ENCODE measurements at places on chromosomes 7 and 10.

GRCh38 chr10:58517081-58517480, 4.4 kb downstream of the BICC1 start:
- DNase-seq, result no peak

DNA sequence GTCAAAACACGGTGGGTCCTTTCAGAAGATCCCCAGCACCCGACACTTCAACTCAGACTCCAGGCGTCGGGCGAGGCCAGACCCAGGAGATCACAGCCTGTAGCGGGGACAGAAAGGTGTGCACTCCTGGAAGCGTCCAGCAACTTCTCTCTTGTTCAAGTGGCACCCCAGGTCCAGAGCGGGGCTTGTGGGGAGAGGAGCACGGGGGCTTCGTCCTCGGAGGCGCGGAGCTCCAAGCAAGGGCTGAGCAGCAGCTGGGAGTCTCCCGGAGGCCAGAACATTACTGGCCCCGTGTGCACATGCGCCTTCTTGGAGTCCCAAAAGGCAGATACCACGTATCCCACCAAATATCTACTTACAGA, 54.9 kb downstream of the ZRANB1 start:
- no peak for DNase-seq

DNA sequence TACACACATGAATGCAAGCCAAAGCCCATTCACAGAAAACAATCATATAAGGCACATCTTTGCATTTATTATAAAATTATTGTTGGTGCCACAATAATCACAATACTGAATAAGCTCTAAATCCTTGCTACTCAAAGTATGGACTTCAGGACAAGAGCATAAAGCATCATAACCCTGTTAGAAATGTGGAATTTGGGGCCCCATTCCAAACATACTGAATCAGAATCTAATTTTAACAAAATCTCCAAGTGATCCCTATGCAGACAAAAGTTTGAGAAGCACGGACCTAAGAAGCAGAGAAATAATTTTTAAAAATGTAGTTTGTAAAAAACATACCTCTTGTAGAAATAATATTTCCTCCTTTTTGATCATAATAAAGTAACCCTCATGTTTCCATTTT, 199.2 kb downstream of the IMMP2L start:
- DNase-seq, result no peak

DNA sequence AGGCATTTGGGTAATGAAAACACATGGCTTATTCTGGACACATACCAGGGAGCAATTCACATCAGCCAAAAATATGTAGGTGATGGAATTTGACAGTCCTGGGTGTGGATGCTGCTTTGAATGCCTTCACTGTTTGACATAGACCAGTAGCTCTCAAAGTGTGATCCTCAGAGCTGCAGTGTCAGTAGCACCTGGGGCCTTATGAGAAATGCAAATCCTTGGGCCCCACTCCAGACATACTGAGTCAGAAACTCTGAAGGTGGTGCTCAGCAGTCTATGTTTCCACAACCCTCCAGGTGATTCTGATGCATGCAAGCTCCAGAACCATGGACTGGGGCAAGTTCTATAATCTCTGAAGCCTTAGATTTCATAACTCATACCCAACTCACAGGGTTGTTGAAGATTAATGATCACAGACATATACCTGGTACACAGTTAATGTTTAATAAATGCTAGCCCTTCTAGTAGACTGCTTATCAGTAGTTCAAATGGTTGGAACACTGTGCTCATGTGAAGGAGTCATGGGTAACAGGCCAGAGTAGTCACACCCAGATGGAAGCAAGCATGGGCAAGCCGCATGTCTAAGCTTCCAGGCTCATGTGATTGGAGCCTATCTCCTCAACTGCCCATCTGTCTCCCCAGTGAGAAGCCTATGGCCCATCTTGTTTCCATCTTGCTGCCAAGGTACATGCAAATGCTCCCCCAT, 715.7 kb downstream of the GRID1 start:
- no peak for DNase-seq

DNA sequence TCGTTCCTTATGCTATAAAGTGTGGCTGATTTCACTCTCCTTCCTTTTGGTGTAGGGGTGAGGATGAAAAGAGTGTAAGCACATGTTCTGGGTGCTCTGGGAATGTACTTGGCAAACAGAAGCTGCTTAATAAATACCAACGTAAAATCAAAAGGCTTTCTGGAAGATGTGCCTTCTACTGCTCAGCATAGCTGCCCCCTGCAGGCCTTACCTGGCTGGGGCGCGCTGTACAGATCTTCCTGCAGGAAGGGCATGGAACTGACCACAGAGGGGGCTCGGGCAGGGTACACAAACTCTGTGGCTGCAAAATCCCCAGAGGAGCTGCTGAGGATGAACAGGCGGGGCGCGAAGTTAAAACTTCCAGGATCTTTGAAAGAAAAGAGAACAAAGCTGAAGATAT, 169.4 kb downstream of the SVIL start:
- no peak for DNase-seq

DNA sequence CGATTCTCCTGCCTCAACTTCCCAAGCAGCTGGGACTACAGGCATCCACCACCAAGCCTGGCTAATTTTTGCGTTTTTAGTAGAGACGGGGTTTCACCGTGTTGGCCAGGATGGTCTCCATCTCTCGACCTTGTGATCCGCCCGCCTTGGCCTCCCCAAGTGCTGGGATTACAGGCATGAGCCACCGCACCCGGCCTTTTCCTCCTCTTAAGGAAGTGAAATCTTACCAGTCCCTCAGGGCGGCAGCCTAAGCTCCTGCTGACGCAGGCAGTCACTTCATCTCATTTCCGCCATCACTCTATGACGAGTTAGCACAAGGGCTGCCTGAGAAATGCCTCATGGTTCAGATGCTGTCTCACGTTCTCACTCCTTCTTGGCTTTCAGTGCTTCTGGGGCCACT, 246.0 kb upstream of the SHH start:
- no peak for DNase-seq

DNA sequence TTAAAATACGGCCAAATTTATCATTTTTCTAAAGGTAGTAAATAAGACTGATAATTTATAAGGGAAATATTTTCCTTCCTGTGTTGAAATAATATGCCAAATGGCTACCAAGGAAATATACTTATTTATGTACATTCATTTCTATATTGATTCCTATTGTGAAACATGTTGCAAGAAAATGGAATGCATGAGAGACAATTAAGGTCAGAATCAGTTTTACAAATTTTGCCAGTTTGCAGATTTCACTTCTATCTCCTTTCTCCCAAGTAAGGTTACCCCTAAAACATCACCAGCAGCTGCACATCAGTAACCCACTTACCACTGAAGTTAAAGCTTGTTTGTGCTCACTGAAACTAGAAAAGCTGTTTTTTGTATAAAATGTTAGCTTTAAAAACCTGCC, 19.2 kb upstream of the REEP3 start:
- DNase-seq, result no peak

GRCh38 chr7:101173752-101174244, 6.3 kb downstream of the NAT16 start:
- peak; percentile 83 for DNase-seq

GRCh38 chr7:100655908-100656674, at the start of gene ACTL6B:
Gene ACTL6B (minus strand): TSS chr7:100656448. CDS start chr7:100656354, 94 bp downstream.
- peak; percentile 78 for DNase-seq

GRCh38 chr10:12890958-12891357, 110.6 kb downstream of the CCDC3 start:
- no peak for DNase-seq

- DNase-seq, result no peak
Observed at GRCh38 chr7:143376396-143376795, 4.7 kb upstream of the ZYX start.

DNA sequence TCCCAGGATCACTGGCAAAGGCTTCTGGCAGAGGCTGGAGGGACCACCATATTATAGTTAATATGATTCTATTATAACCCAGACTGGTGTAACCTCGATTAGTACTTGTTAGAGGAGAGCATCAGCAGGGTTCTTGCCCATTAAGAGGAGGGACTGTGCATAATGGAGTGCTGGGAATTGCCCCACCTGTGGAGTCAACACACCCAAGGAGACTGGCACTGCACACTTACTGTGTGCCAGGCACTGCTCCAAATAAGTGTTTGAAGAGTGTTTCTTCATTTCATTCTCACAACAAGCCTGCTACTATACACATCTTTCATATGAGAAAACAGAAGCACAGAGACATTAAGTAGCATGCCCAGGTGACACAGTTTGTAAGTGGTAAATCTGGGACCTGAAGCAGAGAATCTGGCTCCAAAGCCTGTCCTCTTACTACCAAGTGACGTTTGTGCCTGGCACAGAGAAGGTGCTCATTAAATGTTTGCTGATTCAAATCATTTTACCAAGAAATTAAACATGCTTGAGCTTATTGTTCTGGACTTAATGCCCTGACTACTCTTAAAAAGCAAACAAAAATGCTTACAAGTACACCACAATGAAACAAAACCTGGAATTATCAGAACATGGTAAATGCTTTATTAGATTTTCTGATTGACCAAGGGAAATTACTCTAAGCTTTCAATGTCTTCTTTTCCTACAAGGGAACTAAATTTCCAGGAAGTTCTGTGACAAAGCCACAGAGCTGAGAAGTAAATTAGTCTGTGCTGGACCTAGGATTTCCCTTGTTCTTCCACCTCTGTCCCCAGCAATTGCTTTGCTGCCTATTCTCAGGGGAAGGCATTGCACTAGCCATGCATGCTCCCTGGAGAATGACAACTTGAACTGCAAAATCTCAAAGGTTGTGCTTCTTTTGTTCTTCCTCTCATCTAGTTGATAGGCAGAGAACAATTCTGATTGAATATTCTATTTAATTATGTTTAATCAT, 809 bp downstream of the SLC13A1 start:
- no peak for DNase-seq

DNA sequence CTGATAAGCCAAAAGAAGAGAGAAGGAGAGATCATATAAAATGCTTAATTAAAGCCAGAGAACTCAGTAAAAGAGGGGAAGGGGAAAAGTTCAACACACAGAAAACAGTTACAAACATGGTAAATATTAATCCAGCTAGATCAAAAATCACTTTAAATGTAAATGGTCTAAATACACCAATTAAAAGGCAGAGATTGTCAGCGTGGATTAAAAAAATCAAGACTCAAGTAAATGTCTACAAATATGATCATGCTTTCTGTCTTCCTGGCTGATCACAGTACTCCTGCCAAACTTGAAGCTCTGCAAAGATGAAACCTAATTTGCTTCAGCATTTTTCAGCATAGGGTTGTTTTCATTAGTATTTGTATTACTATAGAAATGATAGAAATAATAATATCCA, 54.6 kb upstream of the RNF32 start:
- no peak for DNase-seq

DNA sequence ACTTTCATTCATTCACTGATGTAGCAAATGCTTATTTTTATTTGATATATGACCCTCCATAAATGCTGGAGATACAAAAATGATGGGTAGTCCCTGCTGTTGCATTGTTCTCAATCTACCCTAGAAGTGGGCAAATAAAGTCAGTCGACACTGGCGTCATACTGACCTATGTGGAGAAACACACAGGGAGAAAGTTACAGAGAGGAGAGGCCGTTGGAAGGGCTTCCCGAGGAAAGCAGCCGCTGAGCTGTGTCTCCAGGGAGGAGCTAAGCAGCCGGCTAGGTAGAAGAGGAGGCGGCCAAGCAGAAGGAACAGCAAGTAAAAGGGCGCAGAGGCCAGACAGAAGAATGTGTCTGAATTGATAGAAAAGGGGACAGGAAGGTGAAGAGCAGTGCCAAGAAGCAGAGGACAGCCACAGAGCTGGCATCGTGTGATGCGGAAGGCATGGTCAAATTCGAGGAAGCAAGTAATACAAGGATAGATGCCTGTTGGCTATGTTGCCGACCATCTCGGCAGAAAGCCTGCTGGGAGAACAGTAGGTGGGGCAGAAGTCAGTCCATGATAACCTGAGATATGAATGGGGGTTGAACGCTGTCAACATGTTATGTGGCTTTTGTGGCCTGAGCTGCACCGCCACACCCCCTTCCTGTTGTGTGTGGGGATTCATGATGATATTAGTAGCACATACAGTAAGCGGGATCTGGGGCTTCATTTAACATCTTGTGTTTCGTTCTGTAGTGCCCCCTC, 25.9 kb downstream of the ST8SIA6 start:
- DNase-seq, result peak; percentile 67

GRCh38 chr7:122965306-122965705, 30.2 kb downstream of the TAS2R16 start:
- no peak for DNase-seq

- peak; percentile 48 for DNase-seq
Observed at GRCh38 chr7:140475747-140476333, 3.5 kb downstream of the MKRN1 start.

- DNase-seq, result no peak
Observed at GRCh38 chr7:130949550-130949949, 215.5 kb upstream of the KLF14 start.

GRCh38 chr7:31642681-31643115, 44.3 kb upstream of the PPP1R17 start:
- DNase-seq, result no peak

DNA sequence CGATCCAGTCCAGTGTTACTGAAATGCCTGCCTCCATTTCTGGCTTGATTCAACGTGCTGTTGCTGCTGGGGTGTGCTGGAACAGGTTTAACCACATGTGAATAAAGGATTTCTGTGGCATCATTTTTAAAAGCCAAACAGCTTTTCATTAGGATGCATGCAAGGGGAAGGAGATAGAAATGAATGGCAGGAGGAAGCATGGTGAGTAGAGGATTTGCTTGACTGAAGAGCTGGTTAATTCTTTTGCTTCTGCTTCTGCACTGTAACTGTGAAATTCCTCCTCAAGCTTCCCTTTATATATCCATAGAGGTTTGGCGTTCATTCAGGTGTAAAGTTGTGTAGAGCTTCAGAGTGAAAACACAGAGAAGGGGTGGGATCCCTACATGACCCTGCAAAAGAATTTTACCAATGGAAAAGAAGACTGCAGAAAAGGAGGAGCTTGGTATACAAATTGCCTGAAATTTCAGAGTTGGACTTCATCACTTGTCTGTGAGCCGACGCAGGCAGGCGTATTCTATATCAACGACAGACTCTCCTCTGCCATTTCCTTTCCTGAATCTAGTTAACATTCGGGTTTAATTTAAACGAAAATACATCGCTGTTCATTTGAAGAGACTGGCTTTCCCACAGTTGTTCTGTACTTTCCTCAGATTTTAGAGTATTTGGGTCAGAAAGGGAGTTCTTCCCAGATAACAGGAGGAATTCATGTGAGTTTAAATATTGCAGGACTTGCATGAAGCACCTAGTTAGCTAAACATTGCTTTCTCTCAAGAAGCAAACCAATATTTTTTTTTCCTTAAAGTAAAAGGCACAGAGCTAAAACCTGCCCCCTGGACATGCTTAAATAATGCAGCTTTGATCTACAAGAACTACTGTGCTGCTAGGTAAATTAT, at the start of gene SOSTDC1:
Gene SOSTDC1, minus strand, starts transcription at position 270 of the 893 bp plus-strand sequence. Its CDS starts 70 bp downstream, at position 200.
- DNase-seq, result no peak

GRCh38 chr7:96663457-96663856, 46.2 kb downstream of the SEM1 start:
- no peak for DNase-seq
